ENCODE measurements at places on chromosomes 13 and 19.

DNA sequence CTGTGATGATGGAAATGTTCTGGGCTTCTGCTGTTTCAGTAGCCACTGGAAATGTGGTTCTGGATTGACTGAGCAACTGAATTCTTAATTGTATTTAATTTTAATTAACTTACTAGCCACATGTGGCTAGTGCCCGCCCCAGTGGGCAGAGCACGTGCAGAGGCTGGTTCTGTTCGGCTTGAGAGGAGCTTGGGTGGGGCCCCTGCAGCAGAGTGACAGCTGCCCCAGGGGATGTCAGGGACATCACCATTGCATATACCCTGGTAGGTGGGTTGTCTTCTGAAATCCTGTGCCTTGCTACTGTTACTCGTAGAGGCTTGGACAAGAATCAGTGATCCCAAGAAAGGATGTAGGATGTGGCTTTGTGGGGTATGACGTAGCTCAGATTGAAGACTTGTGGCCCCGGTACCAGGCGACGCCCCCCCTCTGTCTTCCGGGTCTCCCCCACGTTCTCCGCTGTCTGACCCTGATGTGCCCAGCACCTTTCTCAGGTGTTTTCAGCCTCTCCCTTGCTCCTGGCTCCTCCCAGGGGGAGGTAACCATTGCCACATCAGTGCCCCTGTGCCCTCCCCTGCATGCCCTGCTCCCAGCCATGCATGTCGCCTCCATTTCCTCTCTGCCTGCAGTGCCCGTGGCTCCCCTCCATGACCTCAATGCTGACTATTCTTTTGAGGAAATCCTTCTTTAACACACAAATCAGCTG is 102.6 kb upstream of the RNF113B start:
- DNase-seq: no peak

GRCh38 chr13:29676941-29677452 is 81.5 kb upstream of the SLC7A1 start:
- DNase-seq: no peak

GRCh38 chr13:102402290-102402689 is 442 bp upstream of the FGF14 start:
- DNase-seq: peak; percentile 27

- DNase-seq: no peak
These were observed 839 bp downstream of the MPHOSPH8 start for GRCh38 chr13:19634256-19634740.

DNA sequence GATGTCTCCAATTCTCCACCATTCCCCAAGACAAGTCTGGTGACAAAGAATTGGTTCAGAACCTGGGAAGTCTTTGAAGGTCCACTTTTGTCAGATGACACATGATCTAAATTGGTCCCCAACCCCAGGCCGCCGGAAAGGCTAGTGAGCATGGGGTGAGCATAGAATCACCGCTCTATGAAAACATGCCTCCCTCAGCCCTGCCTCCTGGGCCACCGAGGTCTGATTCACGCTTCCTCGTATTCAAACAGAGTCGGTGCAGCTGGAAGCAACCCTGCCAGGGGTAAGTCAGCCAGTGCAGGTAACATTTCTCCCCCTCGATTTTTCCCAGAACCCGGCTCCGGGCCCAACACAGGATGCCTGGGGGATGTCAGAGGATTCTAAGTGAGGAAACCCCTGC is 33.9 kb upstream of the KLF2 start:
- DNase-seq: no peak

- DNase-seq: peak; percentile 98
These were observed 11.4 kb downstream of the FUT6 start for GRCh38 chr19:5827891-5828660.

DNA sequence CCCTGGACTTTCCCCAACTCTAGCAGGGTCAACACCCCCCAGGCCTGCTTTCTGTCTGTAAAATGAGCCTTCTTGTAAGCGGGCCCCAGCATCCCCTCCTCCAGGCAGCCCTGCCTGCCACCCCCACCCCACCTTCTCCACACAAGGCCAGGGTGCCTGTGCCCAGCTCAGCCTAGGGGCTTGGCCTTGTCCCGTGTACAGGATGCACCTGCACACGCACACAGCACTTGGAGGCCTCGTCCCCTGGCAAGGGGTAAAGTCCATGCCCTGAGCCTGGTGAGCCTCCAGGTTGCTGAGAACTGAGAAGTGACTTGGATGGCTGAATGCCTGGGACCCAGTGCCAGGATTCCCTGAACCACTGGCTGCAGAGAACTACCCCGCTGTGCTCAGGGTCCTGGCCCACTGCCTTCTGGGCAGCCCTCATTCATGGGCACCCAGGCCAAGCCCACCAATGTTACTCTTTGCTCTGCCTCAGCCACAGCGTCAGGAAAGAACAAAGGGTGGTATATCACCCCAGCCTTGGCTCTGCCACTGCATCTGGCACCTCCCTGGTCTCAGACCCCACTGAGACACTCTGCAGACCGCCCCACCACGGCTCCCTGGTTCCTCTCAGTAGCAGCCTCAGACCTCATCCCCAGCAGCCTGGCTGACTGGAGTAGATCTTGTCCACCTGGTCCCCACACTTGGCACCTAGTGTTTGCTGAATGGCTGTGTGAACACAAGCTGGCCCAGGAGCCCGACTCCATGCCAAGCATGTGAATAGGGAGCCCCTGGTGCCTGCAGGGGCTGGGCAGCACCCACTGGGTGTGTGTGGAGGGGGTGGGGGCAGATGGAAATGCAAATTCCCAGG is 1.8 kb upstream of the TM6SF2 start:
- DNase-seq: no peak

- no peak for DNase-seq
These were observed 104.4 kb downstream of the SIPA1L3 start for GRCh38 chr19:38011426-38011825.

GRCh38 chr13:25800523-25800922 is 251.3 kb downstream of the SHISA2 start:
- DNase-seq: no peak

GRCh38 chr13:65508338-65508737 is 1721.8 kb downstream of the PCDH9 start:
- DNase-seq: no peak

DNA sequence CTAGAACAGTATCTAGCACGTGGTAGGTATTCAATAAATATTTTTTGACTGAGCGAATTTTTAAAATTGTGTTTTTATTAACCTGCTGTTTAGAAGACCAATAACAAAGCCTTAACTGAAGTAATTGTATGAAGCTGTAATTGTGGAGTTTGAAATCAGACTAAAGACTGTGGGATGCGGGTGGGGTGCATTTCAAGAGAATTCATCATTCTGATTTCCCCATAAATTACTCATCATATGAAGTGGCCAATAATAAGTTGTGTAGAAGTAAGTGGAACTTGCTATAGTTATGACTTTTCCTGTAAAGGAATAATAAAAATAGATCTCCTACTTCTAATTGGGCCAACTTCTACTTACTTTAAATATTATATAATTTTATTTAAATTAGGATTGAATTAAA is 449.3 kb downstream of the PCDH9 start:
- DNase-seq: no peak

DNA sequence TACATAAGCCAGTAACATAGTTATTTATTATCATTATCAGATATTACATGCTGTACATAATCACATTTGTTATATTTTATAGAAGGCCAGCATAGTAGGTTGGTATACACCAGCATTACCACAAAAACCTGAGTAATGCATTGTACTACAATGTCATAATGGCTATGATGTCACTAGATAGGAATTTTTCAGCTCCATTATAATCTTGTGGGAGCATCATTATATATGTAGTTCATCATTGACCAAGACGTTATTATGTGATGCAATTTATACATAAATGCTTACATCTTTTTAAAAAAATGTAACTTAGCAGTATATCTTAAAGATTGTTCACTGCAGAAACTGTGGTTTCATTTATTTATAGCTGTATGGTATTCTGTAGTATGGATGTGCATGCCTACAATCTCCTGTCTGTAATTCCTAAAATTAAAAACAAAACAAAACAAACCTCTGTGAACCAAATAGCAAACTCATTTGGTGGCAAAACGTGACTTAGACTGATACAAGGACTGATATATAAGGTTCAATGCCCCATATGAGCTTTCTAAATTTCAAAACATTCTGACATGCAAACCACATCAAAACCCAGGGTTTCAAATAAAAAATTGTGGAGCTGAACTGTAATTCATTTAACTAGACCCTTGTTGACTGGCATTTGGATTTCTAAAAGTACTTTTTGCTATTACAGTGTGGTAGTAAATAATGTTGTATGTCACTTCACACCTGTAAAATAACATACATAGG is 250.9 kb downstream of the DLEU7 start:
- DNase-seq: no peak

DNA sequence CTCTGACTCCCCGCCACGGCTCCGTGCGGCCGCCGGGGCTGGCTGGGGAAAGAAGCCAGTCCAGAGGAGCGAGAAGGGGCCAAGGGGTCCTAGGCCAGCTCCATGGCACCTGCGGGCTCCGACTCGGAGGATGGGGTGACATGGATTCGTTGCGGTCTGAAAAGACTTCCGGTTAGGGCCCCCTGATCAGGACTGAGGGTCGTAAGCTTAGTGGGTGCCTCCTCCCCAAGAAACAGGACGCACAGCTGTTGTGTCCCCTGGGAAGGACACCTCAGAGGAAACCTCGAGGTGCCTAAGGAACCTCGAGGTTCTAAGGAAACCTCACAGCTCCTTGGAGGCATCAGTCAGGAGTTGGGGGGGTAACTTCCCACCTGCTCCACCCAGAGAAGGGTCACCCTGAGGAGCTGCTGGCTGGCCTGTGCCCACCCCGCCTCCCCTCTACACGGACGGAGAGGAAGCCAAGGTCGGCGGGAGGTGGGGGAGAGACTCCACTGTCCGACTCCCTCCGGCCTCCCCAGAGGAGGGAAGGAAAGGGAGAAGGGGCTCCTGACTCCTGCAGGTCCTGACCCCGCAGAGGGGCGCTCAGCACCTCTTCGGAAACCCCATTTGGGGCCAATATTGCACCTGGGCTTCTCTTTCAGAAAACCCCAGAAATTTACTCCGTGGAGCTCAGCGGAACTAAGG is 855 bp downstream of the ATP12A start:
- DNase-seq: no peak

DNA sequence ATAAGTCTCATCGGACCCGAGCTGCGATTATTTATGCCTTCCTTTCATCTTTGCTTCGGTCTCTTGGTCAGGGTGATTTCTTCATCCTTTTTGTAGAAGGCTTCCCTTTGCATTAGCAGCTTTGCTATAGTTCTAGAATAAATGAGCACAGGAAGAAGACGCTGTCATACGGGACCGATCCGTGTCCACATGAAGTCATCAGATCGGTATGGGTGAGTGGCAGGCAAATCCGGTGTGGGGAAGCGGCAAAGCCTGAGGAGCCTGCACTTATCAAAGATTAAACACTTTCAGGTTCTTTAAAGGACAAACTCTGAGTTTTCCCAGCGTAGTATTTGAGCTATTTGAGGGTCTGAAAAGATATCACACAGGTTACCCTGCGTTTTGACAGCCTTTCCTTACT is 119.3 kb downstream of the IRS2 start:
- no peak for DNase-seq

DNA sequence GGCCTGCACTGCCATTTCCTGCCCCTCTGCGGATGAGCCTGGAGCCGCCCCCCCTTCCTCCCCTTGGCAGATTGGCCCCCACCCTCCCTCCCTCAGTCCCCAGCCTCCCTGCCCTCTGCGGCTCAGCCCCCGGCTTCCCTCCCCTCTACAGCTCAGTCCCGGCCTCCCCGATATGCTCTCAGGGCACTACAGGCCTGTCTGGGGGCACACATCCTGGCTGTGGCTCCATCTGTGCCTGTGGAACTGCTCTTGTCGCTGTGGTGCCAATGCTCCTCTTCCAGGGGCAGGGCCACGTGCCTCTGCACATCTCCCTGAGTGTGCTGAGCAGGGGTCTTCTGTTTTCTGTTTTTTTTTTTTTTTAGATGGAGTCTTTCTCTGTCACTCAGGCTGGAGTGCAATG is 39.0 kb downstream of the ADPRHL1 start:
- no peak for DNase-seq

DNA sequence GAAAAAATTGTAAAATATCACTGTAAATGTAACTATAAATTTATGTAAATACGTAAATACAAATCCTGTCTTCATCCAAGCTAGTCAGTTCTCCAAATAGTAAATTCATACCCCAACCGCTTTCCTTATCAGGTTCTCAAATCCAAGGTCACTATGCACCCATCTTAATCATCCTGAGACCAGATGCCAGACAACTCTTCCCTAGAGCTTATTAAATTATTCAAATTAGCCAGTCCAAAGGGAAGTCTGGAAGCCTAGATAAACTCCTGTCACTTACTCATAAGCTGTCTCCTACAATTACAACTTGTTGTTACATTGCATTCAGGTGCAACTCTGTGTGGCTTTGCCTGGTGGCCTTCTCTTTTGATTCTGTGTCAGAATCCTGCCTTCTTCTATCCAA is 836.1 kb upstream of the PCDH20 start:
- DNase-seq: no peak

- DNase-seq: no peak
These were observed 93.8 kb upstream of the CACNA1A start for GRCh38 chr19:13600091-13600490.

- DNase-seq: no peak
These were observed 34.7 kb downstream of the TSSK6 start for GRCh38 chr19:19480688-19481087.

GRCh38 chr19:40755248-40755624 is 4.2 kb downstream of the SNRPA start:
- no peak for DNase-seq

DNA sequence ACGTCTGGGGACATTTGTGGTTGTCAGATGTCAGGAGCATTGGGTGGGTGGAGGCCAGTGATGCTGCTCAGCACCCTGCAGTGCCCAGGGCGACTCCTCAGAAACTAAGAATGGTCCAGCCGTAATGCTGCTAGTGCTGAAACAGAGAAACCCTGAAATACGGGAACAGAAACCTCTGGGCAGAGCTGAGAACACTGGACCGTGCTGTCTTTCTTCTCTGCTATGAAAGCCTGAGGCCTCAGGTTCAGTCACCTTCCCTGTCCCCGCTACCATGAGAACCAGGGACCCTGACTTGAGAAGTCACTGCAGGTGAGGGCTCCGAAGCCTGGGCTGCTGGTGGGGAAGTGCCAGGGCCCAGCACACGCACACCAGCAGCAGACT is 13.4 kb downstream of the CAPS start:
- DNase-seq: peak; percentile 79

- no peak for DNase-seq
These were observed 67.9 kb upstream of the ZNF724 start for GRCh38 chr19:23318143-23318542.

- DNase-seq: no peak
These were observed 111.4 kb downstream of the CCNA1 start for GRCh38 chr13:36543671-36544070.

GRCh38 chr13:108387156-108387555 is 117.6 kb downstream of the TNFSF13B start:
- DNase-seq: no peak

All from GM10248 (cell line).